Kasumi-1 (cell line): ENCODE measurements at places on chromosomes 12 and 14.
A peak's percentile ranks its signal among the peaks of the same experiment; 100 is the strongest.

DNA sequence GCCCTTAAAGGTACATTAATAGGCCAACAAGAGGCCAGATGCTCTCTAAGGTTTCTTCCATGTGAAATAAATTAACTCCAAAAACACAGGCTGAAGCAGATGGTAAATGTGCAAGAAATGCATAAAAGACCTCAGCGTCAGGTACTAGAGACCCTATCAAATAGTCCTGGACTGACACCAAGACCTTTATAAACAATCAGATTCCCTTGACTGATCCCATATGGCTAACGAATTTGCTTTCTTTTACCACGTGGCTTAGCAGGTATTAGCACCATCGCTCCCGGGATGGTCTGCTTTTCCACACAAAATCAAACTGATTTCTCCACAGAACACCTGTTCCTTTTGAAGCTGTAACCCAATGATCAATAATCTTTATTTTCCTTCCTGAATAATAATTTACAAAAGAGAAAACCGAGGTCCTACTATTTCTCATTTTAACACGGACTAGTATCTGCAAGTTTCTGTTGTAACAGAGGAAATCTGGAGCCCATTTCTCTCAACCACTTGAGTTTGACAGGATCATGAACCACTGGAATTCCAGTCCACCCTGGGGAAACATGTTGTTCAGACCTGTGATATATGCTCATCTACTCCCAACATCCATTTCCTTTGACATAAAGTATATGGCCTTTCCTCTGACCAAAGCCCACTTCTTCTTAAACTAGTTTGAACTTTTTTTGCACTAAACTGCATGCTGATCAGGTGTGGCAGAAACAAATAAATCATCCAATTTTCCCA, 48.2 kb upstream of the DAAM1 start:
- no peak for DNase-seq

DNA sequence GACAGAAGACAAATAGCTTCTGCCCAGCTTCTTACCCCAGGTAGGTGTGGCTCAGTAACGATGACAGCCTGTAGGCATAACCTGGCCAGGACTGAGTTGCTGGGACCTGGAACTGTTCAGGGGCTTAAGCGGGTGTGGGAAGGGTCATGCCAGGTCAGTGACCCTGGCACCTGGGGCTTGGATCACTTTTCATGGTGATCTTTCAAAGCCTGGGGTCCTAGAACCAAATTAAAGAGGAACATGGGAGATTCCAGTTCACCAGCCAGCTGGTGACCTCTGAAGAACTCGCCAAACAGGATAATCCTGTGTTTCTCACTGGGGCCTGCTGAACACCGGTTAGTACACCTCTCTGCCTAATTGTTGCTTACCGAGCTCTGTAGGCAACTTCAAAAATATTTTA, 102.6 kb upstream of the LMNTD1 start:
- no peak for DNase-seq

DNA sequence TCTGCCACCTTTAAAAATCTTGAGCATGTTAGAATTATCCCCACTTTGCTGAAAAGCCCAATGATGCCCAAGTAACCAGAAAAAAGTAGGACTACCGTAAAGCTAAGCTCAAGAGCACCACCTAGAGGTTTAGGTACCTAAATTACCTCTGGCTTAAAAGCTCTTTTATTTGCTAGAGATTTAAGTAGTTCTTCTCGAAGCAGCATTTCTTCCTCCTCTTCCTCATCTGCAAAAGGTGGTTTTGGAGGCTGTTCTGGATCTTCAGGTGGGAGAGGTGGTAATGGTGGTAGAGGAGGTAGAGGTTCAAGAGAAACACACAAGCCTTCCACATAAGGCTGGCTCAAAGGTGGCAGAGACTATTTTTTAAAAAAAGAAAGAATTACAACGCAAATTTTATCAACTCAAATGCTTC, 26.9 kb downstream of the ZFC3H1 start:
- DNase-seq = peak; percentile 88

- DNase-seq = no peak
Observed at GRCh38 chr14:44109036-44109435, 398.0 kb downstream of the FSCB start.

DNA sequence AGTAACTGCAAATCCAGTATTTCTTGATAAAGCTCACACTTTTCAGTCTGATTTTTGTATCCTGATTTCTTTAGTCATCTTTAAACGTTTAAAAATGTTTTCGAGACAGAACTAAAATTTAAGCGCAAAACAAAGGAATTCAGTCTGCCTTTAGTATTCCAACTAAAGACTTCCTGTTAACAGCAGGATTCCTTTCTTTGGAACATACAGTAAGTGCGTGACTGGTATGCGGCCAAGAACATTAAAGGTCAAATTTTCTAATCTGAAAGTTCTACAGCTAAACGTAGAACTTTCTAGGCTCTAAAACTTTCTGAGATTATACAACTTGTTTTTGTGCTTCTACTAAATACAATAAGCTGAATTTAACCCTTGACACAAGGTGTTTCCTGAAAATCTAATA, 9.9 kb downstream of the SAV1 start:
- DNase-seq = no peak

- no peak for DNase-seq
Observed at GRCh38 chr14:68650404-68650994, 142.4 kb downstream of the ZFP36L1 start.

DNA sequence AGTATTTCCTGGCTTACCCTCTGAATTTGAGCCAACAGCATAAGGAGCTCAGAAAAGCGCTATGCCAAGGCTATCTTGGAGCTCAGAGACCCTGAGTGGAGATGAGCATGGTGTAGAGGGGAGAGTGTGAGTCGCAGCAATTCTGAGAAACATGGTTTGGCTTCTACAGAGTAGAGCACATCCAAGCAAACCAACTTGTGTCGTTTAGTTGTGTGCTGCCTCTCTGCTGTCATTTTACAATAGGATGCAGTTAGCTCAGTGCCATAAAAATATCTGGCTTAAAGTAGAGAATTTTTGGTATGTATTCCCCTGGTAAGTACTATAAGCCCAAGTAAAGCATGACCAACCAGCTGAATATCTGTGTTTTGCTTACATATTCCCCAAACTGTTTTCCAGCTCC, 249.2 kb downstream of the TRHDE start:
- no peak for DNase-seq

DNA sequence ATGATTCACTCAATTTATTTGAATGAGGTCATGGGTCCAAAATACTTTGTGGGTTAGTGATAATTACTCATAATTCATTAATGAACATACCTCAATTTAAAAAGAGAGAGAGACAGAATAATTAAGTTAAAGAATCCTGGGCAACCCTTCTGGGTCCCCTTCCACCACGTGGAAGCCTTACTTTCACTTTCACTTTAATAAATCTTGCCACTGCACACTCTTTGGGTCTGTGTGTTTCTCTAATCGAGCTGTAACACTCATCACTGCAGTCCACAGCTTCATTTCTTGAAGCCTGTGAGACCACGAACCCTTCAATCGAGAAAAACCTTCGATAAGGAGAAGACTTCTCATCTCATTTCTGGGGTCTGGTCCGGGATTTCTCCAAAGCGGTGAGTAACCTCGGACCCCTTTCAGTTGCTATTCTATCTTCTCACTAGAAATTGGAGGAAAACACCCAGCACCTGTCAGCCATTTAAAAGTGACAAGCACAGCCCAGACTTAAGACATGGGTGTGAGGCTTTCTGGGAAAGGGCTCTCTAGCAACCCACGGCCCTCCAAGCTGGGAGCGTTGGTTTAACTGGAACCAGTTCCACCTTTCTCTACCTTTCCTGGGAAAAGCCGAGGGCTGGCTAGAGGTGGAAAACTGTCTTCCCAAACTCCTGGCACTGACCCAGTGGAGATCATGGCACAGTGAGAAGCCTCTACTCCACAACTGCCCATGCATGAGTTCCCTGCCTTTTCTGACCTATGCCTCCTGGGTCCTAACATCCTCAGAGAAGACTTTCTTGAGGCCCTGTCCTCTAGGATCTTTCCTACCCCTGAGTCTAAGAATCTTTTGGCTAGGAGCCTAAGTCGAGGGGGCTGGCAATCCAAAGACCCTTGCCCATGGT, 148.8 kb upstream of the ATF7IP start:
- no peak for DNase-seq
